NCI-H1105 treated with DMSO at 0.1 percent for 48 hours (cell line): ENCODE measurements at places on chromosomes 3 and 15.

DNA sequence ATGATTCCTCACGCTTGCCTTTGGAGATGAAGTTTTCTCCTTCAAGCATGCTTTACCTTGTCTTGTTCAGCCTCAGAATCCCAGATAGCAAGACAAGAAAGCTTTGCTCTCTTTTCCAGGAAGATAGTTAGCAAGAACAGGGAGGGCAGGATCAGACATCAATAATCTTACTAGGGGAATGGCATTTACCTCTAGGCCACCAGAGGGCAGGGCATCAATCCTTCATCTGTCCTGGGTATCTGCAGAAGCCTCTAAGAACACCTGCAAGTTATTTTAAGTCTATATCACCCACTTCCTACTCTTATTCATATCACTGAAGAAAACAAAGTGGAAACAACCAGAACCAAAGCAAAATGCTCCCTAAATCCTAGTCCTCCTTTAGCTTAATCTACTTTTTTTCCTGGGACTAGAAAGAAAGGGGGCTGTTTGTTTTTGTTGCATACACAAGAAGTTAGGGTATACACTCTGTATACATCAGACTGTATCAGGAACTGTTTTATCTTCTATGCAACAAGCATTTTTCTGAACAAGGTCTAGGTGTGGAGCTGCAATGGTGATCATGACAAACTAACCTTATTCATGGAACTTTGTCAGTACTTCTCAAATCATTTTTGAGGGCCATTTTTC, 862.5 kb downstream of the CADM2 start:
- peak; percentile 40 for DNase-seq

- peak; percentile 12 for DNase-seq
Observed at GRCh38 chr3:139629033-139629432, 48.7 kb downstream of the NMNAT3 start.

GRCh38 chr3:87207460-87207859, 19.6 kb upstream of the CHMP2B start:
- no peak for DNase-seq

- DNase-seq: no peak
Observed at GRCh38 chr3:118544458-118544857, 490.2 kb downstream of the IGSF11 start.

GRCh38 chr15:70758790-70759462, 4.4 kb downstream of the UACA start:
- DNase-seq: no peak

DNA sequence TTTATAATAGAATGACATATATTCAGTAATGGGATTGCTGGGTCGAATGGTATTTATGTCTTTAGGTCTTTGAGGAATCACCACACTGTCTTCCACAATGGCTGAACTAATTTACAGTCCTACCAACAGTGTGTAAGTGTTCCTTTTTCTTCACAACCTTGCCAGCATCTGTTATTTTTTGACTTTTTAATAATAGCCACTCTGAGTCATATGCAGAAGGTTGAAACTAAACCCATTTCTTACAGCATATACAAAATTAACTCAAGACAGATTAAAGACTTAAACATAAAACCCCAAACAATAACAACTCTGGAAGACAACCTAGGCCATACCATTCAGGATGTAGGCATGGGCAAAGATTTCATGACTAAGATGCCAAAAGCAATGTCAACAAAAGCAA, 671.4 kb downstream of the AGBL1 start:
- DNase-seq: no peak

DNA sequence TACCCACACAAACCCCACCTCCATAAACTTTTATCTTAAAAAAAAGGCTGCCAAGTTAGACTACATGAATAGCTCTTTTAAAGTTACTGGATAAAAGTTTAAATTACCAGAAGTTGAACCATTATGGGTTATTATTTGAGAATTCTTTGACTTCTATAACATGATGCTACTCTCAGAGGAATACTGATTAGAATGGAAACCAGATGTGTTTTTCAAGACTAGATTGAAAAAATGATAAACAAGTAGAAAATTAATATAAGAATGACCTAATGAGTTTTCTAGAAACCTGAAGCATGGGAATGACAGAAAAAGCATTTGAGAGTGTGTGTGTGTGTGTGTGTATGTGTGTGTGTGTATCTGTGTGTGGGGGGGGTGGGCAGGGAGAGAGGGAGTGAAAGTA, 12.4 kb upstream of the FGF7 start:
- no peak for DNase-seq
